ENCODE measurements at places on chromosomes 2 and 18. TPM values are rescaled to one million over a fixed set of nuclear protein-coding genes. Genes with fewer than 3 reads are reported as not detected.

- no peak for DNase-seq
Observed at GRCh38 chr2:135142323-135142722, 90.2 kb downstream of the RAB3GAP1 start.

Gene PIEZO2
- 1.7 TPM for total RNA-seq

Gene AGXT
- not detected for total RNA-seq

GRCh38 chr2:17605696-17606095, 65.2 kb downstream of the VSNL1 start:
- DNase-seq: no peak

DNA sequence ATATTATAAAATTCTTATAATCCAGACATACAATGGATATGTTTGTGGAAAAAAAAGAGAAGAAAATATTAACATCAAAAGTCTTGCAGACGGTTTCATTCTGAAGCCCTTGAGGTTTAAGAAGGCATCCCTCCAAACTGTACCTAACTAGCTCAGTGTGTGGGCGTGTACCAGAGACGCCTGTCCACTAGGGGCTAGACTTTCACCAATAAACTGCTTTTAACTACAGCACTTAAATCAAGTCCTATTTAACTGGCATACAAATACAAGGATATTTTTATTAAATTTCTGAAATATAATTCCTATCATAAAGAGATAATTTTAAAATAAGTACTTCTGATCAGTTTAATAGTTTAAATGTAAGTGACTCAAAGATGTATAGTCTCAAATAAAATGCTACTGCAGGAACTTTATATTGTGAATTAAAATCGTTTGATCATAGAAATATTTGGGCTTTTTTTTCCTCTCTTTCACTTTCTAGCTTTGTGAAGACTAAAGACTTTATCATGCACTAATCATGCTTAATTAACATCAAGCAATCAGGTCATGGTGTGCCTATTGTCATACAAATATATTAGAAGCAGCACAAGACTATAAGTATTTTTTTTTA, 437.7 kb downstream of the SATB2 start:
- peak; percentile 33 for DNase-seq

DNA sequence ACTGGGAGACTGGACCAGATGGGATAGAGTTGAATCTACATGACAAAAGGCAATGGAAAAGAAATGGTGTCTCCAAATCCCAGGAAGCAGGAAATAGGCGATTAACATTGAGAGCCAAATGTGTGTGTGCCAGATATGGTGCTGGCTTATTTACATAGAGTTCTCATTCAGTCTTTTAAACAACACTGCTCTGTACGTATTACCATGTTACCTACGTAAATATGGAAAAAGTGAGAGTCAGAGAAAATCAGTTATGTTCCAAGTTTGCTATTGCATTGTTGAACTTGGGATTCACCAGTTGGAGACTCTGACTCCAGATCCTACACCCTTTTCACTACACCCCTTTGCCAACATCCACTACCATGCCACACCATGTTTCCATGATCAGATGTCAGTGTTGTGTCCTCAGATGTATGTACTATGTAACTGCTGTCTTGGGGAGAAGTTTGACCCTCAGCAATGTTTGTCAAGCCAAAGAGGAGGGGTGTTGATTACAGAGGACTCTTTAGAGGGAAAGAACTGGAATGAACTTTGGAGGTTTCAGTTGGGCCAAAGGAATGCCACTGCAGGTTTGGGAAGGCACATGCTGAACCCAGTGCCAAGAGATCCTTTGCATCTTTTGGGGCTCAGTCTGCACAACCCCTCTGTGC, 19.6 kb upstream of the GREB1 start:
- DNase-seq: no peak

Gene ABCG5
- not detected for total RNA-seq
